ENCODE measurements at places on chromosomes 16 and 17.

DNA sequence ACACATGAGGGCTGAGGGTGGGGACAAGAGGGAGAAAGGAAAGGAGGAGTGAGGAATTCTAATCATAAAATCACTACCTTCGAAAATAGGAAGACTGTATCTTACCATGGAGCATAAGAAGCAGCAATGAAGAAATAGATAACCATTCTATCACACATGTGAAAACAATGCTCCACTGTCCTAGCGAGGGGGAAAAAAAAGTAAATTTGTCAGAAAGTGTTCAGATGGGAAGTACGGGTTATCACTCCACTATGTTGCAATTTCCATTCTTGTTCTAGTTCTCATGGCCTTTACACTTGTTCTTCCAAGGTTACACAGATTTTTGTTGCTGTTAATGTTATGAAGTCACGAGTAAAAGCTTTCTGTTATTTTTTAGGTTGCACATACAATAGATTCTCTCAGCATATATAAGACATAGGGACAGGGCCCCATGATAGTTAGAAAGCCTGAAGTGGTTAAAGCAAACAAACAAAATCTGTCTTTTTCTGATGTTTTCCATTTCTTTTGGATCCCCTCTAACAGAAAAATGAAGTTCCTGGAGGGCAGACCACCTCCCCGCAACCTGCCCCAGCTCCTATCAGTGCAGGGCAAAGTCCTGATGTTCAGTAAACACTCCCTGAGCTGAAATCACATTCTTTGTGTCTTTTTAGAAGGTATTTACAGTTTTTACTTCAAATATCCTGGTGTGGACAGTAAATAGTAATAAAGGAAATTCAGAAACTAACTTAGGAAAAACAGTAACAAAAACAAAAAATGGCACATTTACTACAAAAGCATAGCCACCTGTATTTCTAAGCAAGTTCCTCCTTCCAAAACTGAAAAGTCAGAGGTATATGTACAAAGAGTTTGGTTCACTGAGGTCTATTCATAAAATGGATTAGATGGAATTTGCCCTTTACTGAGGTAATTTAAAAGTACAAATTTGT lies 13.7 kb downstream of the MMD start:
- no peak for DNase-seq

DNA sequence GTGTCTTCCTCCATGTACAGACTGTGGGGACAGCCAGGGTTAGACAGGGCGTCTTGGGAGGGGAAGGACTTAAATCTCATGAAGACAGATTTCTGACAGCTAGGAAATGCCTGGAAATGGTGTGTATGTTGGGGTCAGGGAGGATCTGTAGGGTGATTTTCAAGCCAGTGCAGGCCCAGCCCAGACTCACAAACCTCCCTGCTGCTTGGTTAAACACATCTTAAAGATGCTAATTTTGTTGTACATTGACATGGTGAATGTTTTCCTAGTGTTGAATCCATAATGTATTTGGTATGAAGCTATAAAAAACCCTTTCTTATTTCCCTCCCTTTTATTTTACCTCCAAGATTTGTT lies 238.3 kb downstream of the CCDC182 start:
- no peak for DNase-seq

DNA sequence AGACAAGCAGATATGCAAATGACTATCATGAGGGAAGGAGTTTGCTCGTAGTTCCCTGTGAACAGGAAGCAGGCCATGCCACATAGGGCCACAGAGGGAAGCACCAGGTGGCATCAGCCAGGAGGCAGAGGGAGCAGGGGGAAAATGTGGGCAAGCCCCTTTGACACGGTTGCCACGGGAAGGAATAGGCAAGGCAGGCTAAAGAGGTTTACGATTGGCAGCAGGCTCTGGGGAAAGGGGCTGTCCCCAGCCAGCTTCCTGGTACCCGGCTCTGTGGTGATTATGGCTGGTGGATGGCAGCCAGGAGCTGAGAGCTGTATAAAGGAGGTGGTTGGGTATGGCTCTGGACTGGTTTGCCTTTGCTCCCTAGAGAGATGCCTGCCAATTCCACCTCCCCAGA lies 848 bp downstream of the CES3 start:
- DNase-seq: no peak

GRCh38 chr17:7956228-7956965 lies 24.4 kb downstream of the CNTROB start:
- DNase-seq: no peak

DNA sequence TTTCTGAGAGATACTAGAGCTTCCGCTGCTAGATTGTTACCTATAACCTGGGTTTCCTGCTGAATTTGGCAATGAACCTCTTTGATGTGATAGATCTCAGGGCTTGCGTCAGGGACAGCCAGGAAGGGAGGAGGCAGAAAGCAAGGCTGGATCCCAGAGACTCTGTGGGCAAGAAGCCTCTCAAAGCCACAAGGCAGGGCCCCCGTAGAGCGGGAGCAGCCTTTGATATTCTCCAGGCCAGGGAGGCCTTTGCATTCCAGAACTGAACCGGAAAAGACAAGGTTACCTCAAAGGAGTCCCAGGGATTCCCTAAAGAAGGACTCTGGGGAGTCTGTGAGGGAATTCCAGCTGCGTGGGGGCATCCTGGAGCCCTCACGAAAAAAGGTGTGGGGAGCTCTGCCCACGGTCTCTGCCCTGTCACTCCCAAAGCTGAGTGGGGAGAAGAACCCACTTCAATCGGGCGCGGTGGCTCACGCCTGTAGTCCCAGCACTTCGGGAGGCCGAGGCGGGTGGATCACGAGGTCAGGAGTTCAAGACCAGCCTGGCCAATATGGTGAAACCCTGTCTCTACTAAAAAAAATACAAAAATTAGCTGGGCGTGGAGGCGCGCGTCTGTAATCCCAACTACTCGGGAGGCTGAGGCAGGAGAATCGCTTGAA lies 14.3 kb upstream of the SCIMP start:
- no peak for DNase-seq

- DNase-seq: no peak
Measured at GRCh38 chr16:88295671-88296436, 86.9 kb upstream of the ZNF469 start.

DNA sequence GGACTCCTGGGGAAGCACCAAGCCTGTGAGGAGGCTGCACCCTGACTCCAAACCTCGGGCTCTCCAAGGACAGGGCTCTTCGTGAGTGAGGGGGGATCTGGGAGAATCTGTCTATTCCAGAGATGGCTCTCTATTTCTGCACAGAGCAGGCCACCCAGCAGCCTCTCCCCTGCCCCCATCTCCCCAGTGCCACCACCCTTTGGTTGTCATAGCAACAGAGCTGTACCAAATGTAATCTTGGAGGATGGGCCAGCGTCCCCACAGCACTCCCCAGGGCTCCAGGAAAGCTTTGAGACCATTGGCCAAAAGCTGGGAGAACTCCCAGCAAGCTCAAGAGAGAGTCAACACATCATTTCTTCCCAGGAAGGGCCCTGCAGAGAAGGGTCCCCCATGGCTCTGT lies 49.3 kb downstream of the ABCC12 start:
- no peak for DNase-seq

DNA sequence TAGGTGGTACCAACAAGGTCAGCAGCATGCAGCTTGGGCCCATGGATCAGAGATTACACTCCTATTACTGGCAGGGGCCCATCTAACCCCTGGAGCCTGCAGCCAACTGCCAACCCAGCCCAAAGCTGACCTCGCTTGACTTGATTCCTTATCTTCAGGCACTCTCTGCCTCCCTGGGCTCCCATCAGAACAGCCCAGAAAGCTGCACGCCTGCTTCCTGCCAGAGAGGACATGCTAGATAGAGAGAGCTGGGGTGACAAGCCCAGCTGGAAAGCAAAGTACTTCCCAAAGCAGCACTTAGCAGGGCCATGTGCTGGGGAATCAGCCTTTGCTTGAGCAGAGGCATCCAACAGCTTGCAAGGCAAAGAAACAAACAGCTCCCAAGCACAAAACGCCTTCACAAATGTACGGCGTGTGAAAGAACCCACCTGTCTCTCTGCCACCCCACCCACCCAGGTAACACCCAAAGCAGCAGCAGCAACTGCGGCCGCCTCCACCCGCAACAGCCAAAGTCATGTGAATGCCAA lies 74.2 kb upstream of the NLK start:
- DNase-seq: no peak

- no peak for DNase-seq
Measured at GRCh38 chr17:64503821-64504768, 2.0 kb downstream of the DDX5 start.

GRCh38 chr17:83050651-83051395 lies 28.6 kb upstream of the METRNL start:
- DNase-seq: no peak

GRCh38 chr16:86457501-86458148 lies 52.7 kb upstream of the FOXF1 start:
- peak; percentile 72 for DNase-seq

- DNase-seq: no peak
Measured at GRCh38 chr16:19991614-19992013, 82.1 kb downstream of the GPR139 start.

DNA sequence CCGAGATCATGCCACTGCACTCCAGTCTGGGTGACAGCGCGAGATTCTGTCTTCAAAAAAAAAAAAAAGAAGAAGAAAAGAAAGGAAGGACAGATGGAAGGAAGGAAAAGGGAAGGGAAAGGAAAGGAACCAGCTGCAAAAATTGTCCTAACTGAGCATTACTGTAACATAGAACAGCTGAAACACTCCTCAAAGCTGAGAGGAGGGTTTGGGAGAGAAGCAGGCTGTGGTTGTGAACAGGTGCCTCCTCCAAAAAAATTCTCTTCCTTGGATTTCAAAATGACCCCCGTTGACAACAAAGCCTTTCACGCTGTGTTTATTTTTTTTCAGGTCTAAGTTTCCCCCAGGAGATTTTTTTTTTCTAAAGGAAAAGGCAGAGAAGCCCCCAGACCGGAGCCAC lies 541.4 kb downstream of the WWOX start:
- no peak for DNase-seq

DNA sequence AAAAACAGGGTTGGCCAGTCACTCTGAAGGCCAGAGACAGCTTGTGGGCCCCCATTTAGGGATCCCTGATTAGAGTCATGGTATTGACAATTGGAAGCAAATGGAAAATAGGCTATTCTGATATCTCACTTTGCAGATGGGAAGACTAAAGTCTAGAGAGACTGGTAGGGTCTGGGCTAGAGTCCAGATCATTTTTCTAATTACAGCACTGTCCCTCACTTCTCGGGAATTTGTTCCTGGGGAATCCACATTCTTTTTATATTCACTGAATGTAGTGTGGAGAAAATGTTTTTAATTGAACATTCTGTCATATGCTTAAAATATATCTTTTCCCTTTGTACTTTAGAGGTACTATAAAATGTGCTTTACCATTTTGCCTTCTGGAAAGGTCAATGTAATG lies 1.1 kb downstream of the KATNIP start:
- DNase-seq: peak; percentile 15

DNA sequence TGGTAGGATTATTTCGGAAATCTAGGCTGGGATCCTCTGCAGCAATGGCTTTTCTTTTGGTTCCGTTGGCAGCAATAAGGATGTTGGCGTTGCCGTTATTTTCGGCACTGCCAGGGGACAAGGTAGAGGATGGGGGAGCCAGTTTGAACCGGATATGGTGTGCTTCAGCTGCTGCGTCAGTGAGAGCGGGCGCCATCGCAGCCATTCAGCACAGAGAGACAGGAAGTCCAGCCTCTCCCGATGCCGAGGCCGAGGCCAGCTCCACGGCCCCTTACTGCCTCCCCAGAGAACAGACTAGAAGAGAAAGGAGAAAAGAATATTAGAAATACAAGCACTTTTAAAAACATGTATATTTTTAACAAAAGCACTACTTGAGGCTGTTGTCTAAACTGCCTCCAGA lies 21.3 kb downstream of the KANSL1 start:
- no peak for DNase-seq

Measured in GM03348 (cell line).